T-helper 2 cell (primary cell): ENCODE measurements at places on chromosomes 5 and 9.

- no peak for DNase-seq
Observed at GRCh38 chr5:1652873-1653697, 129.3 kb upstream of the LPCAT1 start.

GRCh38 chr5:60196385-60197113 lies 303.0 kb upstream of the PDE4D start:
- DNase-seq = no peak

DNA sequence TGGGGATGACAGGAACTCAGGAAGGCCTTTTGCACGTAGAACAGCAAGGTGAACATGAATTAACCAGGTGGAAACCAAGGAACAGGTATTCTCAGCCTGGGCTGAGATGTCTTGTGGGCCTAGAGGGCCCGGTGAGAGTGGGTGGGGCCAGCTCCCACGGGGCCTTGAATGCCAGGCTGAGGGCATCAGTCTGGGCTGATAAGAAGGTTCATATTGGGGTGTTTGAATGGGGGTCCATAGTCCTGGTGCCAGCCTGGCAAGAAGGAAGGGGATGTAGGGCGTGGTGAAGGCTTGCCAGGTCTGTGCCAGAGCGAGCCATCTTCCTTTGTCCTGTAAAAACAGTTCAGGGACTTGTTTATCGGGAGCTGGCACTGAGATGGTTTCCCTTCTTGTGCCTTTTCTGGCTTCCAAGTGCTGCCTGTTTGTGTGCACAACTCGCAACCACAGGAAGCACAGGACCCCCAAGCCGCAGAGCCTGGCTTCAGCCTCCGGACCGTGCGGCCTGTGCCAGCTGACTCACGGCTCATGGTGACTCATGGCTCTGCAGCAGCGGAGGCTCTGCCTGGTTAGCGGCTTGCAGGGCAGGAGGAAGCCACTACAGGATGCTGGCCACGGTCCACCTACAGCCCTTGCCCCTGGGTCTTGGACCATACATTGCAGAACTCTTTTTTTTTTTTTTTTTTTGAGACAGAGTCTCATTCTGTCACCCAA lies 2.4 kb downstream of the CARD19 start:
- no peak for DNase-seq

DNA sequence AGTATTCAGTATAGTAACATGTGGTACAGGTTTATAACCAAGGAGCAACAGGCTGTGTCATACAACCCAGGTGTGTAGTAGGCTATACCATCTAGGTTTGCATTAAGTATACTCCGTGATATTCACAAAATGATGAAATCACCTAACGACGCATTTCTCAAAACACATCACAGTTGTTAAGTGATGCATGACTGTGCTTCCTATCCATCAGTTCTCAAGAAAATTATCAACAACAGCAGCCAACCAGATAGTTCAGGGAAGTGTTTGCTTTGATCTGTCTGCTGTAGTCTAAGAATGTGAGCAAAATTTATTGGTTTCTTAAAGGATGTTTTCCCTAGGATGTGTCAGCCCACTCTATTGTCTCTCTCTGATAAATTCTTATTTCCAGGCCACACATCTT lies 7.4 kb downstream of the ZBTB26 start:
- DNase-seq = no peak

GRCh38 chr5:16807547-16807864 lies 128.6 kb downstream of the MYO10 start:
- DNase-seq = no peak

GRCh38 chr9:5857928-5858327 lies 25.0 kb upstream of the ERMP1 start:
- no peak for DNase-seq

GRCh38 chr9:115192280-115192679 lies 74.3 kb upstream of the TNC start:
- no peak for DNase-seq

DNA sequence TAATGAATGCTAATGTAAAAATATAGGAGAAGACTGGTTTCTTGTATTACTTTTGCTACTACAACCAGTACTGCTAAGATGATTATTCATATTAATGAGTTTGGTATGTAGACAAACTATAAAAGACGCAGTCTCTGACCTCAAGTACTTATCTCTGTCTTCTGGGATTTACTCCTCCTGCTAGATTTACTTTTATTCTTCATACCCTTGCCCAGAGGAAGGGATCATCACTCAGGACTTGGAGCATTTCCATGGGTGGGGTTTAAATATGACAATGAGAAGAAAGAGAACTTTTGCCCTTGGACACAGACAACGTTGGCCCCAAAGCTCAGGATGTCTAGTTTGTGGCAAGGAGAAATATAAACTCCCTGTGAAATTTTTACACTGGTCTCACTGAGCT lies 126.1 kb downstream of the BNC2 start:
- no peak for DNase-seq

- no peak for DNase-seq
Observed at GRCh38 chr9:79489261-79490000, 82.3 kb upstream of the TLE4 start.

- DNase-seq = no peak
Observed at GRCh38 chr5:121366515-121366914, 485.2 kb upstream of the FTMT start.

- DNase-seq = no peak
Observed at GRCh38 chr9:98241357-98242300, 13.8 kb downstream of the TBC1D2 start.

GRCh38 chr5:37396352-37396751 lies 17.2 kb downstream of the WDR70 start:
- DNase-seq = no peak

DNA sequence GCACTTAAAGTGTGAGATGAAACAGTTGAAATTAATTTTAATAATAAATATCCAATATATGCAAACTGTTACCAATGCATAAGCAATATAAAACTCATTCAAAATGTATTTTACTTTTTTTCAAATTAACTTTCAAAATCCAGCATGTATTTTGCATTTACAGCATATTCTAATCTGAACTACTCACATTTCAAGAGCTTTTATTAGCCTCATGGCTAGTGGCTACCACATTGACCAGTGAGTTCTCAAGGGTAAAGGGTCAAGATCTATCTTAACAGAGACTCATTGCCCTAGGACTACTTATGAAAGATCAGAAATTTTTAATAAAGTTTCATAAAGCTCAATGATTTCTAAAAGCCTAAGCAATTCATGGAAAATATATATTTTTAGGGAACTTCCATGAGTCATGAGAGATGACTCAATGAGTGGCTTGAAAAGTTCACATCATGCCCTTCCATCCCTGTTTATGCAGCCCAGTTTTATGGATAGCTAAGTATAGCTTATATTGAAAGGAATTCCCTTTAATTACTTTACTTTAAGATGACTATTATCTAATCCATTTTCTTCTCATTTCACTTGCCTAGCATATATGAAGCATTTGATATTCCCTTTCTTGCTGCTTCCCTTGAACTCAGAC lies 608.6 kb downstream of the SLCO4C1 start:
- no peak for DNase-seq
